ENCODE measurements at places on chromosomes 5 and 9.

- no peaks in the 10 kb centered on the region for H3K27me3 ChIP-seq
- H3K4me3 ChIP-seq, result no peak overlapping the region
- peaks cover 5% of the 10 kb centered on the region for H3K4me1 ChIP-seq
- H3K36me3 ChIP-seq, result no peaks in the 10 kb centered on the region
These were observed 43.4 kb downstream of the ACOT12 start for GRCh38 chr5:81350507-81350906.

DNA sequence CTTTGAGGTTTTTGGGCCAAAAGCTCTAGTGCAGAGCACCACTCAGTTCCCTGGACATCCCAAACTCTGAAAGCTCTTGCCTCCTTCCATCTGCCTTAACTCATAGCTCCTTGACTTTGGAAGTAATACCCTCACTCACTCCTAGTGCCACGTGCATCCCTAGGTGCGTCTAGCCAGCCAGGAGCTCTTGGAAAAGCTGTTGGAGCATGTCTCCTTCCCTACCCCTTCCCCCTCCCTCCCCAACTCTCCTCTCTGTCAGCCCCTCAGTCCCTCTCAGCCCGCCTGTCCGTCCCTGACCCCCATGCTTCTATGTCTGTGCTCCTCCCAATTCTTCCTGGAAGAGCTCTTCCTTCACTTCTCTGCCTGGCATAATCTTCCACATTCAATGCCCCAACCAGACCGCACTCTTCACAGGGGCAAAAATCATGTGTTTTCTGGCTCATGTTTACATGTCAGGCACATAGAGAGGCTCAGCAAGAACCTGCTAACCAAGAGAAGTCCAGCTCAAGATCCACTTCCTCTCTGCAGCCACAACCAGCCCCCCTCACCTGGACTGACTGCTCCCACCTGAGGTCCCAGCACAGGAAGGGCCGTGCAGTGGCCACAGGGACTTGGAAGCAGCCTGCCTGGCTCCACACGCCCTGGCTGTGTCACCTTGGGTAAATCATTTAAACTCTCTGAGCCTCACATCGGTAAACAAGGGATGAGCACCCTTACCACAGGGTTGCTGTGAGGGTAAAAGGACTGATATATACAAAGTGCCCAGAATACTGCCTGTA, 58.4 kb downstream of the WHRN start:
- H3K4me1 ChIP-seq, result peaks cover 10% of the 10 kb centered on the region
- H3K27me3 ChIP-seq, result peaks cover 4% of the 10 kb centered on the region
- DNase-seq, result no peak
- no peak overlapping the region for H3K27ac ChIP-seq

- no peaks in the 10 kb centered on the region for H3K36me3 ChIP-seq
- peaks cover 4% of the 10 kb centered on the region for H3K27me3 ChIP-seq
- no peak for DNase-seq
These were observed 608.1 kb upstream of the ADAMTS16 start for GRCh38 chr5:4531756-4532704.

DNA sequence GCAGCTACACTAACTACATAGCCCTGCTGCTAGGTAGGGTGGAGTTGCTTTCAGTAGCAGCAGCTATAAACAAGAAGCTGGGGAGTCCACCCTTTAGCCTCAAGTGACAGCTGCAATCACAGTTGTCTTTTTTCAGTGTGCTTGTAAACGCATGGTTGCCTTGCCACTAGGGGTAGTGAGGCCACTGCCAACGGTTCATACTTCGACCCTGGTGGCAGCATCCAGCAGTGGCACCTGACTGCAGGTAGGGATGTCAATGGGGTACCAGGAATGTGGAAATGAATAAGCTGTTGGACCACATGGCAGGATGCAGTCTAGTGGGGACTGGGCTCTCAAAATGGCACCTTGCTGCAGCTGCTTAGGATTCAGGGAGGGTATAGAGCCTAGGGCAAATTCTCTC, 367.2 kb downstream of the RASEF start:
- H3K4me1 ChIP-seq, result no peaks in the 10 kb centered on the region
- no peak for DNase-seq
- H3K27ac ChIP-seq, result no peak overlapping the region
- H3K4me3 ChIP-seq, result no peak overlapping the region

DNA sequence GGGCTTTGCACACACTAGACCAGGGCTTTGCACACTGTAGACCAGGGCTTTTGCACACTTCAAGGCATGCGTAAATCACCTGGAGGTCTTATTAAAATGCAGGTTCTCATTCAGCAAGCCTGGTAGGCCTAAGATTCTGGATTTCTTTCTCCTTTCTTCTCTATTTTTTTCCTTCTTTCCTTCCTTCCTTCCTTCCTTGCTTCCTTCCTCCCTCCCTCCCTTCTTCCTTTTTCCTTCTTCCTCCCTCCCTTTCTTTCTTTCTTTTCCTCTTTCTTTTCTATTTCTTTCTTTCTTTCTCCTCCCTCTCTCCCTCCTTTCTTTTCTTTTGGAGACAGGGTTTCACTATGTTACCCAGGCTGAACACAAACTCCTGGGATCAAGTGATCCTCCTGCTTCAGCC, 24.3 kb upstream of the CNOT6 start:
- no peak overlapping the region for H3K4me3 ChIP-seq
- H3K27ac ChIP-seq, result no peak overlapping the region
- peaks cover 6% of the 10 kb centered on the region for H3K27me3 ChIP-seq
- peaks cover 4% of the 10 kb centered on the region for H3K4me1 ChIP-seq

DNA sequence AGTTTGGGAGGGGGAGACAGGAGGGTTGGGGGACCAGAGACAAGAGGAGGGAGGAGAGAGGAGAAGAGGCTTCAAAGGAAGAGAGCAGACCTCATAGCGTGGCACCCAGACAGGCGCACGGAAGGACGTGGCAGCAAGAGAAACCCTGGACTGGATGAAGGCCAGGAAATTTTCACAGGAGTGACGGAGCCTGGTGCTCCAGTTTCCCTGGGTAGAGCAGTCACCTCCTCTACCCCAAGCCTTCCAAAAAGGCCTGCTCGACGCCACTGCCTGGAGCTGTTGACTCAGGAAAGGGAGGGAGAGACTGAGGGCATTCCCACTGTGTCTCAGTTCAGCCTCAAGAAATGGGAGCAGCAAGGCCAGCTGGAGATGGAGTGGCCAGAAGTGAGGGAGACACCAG, 19.3 kb downstream of the AK8 start:
- DNase-seq, result no peak
- H3K27me3 ChIP-seq, result peaks cover 18% of the 10 kb centered on the region
- peaks cover 52% of the 10 kb centered on the region for H3K4me1 ChIP-seq
- H3K36me3 ChIP-seq, result peaks cover 4% of the 10 kb centered on the region
- no peak overlapping the region for H3K4me3 ChIP-seq

DNA sequence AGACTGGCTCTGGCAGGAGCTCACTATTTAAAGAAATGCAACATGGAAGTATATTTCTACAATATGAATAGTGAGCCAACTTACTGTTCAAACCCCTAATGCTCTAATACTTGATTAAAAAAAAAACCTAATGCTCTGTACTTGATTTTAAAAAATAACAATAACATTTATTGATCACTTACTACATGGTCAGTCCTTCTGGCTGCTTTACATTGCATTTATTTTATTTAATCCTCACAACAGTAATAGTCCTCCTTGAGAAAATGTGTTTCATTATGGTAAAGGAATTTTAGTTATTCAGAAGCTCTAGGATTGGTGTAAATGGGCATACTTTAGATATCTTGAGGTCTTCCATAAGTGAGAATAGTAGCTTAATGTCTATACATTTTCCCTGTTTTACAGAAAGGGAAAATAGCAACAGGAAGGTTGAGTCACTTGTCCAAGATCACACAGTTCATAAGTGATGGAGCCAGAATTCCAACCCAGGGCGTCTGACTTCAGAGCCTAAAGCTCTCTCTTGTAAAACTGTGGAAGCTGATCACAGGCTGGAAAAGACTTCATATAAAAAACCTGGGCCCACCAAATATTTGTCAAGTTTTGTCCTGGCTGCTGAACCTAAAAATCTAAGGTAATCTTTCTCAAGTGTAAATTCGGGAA, 1.0 kb downstream of the STARD4 start:
- no peak for DNase-seq
- H3K4me1 ChIP-seq, result peaks cover 56% of the 10 kb centered on the region

- H3K4me1 ChIP-seq, result no peaks in the 10 kb centered on the region
- H3K27me3 ChIP-seq, result peaks cover 3% of the 10 kb centered on the region
- no peak overlapping the region for H3K27ac ChIP-seq
These were observed 17.7 kb upstream of the RNF180 start for GRCh38 chr5:64147849-64148441.

DNA sequence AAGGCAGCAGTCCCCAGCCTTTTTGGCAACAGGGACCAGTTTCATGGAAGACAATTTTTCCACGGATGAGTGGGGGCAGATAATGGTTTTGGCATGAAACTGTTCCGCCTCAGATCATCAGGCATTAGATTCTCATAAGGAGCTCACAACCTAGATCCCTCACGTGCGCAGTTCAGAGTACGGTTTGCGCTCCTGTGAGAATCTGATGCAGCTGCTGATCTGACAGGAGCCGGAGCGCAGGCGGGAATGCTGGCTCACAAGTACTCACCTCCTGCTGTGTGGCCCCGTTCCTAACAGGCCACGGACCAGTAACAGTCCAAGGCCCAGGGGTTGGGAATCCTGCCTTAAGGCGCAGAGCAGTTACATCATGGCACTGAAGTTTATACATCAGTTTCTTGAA, 3.3 kb upstream of the BRD3 start:
- DNase-seq, result no peak
- H3K4me3 ChIP-seq, result no peak overlapping the region
- H3K4me1 ChIP-seq, result peaks cover 23% of the 10 kb centered on the region
- H3K27me3 ChIP-seq, result peaks cover 47% of the 10 kb centered on the region

- no peaks in the 10 kb centered on the region for H3K4me1 ChIP-seq
- H3K4me3 ChIP-seq, result no peak overlapping the region
- no peak overlapping the region for H3K27ac ChIP-seq
- no peaks in the 10 kb centered on the region for H3K36me3 ChIP-seq
These were observed 402.5 kb downstream of the EFNA5 start for GRCh38 chr5:107268241-107268640.
